ENCODE measurements at places on chromosomes 11 and 22.

- no peak for DNase-seq
These were observed 60.5 kb downstream of the NAT10 start for GRCh38 chr11:34165786-34166555.

GRCh38 chr11:68839054-68839865, 2.5 kb downstream of the CPT1A start:
- DNase-seq = peak; percentile 86

GRCh38 chr22:46165977-46166376, 15.7 kb downstream of the PPARA start:
- no peak for DNase-seq

DNA sequence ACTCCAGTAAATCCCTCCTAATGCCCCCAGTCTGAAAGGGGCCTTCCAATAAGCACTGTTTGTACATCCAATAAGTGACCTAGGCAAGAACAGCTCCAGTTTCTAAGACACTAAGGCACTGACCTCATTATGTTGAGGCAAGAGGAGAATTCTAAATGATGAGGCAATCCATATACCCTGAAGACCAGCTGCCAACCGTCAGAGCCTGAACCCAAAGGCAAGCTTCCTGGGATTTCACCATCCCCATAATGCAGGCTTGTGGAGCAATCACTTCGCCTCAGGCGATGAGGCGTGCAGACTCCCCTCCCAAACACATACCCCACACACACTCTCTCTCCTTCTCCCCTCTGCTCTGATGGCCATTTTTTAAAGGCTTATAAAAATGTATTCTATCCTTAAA, 49.5 kb downstream of the LGR4 start:
- DNase-seq = no peak

- no peak for DNase-seq
These were observed 855.9 kb downstream of the TBC1D22A start for GRCh38 chr22:47618180-47619010.

- DNase-seq = no peak
These were observed 216.0 kb upstream of the ISX start for GRCh38 chr22:34849965-34850364.

DNA sequence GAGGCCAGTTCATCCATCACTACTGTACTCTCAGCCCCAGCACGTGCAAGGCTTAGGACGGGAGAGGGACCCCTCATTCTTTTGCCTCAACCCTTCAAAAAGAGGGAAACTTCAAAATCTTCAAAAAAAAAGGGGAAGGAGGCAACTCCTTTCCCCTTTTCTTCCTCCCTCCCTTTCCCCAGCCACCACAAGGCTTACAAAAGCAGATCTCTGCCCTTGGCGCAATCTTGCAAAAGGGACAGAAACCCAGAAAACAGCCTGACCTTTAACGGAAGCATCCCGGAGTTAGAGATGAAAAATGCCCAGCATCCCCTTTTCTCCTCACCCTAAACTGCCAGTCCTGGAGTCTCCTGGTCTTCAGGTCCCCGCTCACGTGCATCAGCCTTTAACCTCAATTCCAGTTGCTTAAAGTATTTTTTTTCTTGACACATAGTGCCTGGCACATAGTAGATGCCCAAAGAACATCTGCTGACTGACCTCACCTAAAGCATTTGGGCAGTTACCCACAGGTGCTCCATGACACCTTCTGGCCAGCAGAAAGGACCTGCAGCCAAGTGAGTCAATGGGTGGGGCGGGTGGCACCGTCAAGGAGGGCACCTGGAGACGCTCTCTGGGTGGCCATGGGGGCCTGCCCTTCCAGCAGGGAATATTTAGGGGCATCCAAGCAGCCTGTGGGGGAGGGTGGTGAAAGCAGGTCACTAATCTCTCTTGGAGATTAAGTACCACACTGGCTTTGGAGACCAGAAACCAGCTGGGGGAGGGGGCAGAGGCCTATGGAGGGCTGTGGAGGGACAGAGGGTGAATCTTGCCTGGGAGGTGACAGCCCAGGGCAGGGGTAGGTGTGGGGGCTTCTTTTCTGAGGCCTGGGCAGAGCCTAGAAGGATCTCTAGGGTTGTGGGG, 16.3 kb downstream of the NECTIN1 start:
- no peak for DNase-seq

- DNase-seq = no peak
These were observed 798.1 kb downstream of the OPCML start for GRCh38 chr11:132734217-132734616.

DNA sequence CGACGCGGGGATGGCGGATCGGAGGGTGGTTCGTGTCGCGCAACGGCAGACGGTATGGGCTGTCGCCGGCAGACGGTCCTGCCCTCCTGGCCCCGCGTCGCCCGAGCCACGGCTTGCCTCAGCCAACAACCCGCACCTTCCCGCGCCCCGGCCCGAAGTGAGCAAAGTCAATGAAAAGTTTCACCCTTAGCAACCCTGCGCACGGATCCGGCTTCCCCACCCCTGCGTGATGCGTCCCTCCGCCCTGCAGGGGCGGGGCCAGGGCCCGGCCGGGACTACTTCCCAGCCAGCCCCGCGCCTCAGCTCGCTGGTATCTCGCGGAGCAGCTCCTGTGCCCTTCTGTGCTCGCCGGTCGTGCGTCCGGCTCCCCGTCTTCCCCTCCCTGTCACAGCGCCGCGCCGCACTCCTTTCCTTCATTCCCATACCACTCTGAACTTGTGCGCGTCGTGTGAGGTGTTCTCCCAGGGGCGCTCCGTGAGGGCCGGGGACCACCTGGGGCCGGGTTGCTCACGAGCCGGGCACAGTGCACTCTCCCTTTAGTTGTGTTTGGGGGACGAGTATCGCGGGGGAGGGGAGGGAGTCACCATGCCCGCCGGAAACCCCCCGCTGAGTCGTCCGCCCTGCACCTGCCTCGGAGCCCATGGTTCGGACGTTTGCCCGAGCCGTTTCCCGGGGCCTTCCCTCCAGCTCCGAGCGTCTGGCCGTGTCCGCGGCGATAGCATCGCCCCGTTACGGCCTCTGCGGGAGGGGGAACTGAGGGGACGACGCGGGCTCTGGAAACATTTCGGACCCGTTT, at the start of gene TOB2:
Gene TOB2 (minus strand): TSS at position 163 of the 796 bp plus-strand sequence. CDS start 9,456 bp downstream, outside the sequence.
- peak; percentile 94 for DNase-seq

- no peak for DNase-seq
These were observed 28.8 kb downstream of the TOB2 start for GRCh38 chr22:41417622-41418390.

DNA sequence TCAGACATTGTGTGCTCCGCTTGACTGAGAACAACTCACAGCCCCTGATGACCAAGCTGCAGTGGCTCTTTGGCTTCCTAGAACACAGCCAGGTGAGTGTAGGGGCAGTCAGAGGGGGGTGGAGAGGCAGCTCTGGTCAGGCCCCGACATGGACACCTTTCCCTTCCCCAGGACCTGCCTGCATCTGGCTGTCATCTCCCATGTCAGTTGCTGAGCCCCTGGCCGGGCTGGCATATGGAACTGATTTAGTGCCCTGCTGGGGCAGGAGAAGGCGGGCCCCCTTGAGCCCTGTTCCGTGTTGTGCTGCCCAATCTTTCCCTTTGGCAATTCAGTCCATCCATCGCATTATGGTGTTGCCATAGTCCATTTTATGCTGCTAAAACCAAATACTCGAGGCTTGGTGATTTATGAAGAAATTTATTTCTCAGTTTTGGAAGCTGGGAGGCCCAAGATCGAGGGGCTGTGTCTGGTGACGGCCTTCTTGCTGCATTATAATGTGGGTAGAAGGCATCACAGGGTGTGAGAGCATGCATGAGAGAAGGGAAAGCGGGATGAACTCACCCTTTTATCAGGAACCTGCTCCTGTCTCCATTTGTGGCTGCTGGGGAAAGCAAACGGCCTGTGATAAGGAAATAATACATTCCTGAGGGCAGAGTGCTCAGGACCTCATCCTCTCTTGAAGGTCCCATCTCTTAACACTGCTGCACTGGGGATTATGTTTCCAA, 19.0 kb downstream of the USP35 start:
- no peak for DNase-seq

GRCh38 chr11:931385-931784, 5.7 kb downstream of the AP2A2 start:
- DNase-seq = no peak

GRCh38 chr11:75345455-75346160, 5.9 kb downstream of the ARRB1 start:
- DNase-seq = no peak

All from hematopoietic multipotent progenitor cell treated with erythropoietin and hydrocortisone succinate and interleukin-3 and kit ligand, for 15 days (in vitro differentiated cells).